ENCODE measurements at places on chromosomes 2 and 18. TPM values are rescaled to one million over a fixed set of nuclear protein-coding genes. Genes with fewer than 3 reads are reported as not detected.

DNA sequence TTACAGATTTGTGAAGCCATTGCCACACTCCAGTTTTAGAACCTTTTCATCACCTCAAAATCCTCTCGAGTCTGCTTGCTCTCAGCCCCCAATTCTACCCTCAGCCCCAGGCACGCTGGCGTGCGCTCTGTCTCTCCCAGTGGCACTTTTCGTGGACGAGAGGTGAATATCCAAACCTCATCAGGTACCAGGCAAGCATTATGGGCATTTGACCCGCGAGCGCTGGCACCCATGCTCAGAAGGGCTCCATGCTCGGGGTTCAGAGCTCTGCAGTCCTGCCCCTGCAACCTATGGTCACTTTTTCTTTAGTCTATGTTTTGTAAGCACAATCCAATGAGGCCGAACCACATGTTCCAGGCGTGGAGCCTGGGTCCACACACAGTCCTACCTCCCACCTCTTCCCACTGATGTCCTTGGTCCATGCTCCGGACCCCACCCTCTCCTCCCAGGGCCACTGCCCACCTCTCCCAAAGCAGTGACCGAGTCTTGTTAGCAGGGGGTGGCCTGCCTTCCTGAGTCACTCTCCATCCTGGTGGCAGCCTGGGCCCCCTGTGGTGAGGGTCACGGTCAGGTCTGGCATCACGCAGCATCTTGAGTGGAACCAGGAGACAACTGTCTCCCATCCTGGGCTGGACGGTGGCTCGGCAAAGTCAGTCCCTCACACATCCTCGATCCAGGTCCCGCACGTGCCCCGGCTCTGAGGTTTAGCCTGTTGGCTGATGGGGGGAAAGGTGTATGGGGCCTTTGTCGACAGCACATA lies 256.9 kb downstream of the NDUFA10 start:
- DNase-seq = no peak

Gene CAPN14
- total RNA-seq = 0.47 TPM

DNA sequence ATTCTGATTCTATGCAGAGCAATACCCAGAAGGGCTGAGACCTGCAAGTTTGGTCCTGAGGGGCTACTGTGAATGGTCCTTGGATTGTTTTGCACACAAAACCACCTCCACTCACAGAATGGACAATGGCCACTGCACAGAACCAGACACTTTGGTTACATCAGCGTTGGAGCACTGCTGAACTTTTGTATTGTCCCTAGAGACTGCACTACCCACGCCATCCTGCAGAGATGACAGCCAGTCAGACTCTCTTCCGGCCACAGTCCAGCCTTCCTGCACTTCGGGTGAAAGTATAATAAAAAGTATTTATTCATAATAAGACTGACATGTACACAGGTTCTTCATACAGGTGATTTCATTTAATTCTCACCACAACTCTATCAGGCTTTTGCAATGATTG lies 35.7 kb downstream of the CELF4 start:
- DNase-seq = no peak

Gene SP5
- 3.5 TPM for total RNA-seq

DNA sequence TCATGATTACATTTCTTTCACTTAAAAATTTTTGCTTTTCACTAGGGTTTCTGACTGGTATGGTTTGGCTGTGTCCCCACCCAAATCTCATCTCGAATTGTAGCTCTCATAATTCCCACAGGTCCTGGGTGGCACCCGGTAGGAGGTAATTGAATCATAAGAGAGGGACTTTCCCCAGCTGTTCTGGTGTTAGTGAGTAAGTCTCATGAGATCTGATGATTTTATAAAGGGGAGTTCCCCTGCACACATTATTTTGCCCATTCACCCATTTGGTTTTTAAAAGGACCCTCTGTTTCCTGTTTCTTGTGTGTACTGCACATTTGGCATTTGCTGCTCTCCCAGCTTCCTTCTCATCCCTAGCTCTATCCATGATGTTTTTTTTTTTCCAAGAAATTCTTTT lies 27.8 kb upstream of the NETO1 start:
- DNase-seq = no peak

DNA sequence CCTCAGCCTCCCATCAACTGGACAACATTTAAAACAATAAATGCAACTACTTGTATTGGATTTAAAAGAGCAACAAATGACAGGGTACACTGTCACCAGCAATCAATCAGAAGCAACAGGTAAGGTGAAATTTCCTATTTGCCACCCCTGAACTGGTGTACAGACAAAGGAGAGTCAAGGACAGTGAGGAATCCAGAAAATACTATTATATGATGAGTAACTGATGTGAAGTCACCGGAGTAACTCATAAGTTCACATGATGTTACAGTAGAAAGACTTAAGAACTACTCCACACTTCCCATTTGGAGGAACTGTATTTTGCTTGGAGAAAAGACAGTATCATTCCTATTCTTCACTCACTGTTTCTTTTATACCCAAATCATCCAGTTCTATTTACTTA lies 4.1 kb upstream of the STAT1 start:
- no peak for DNase-seq

DNA sequence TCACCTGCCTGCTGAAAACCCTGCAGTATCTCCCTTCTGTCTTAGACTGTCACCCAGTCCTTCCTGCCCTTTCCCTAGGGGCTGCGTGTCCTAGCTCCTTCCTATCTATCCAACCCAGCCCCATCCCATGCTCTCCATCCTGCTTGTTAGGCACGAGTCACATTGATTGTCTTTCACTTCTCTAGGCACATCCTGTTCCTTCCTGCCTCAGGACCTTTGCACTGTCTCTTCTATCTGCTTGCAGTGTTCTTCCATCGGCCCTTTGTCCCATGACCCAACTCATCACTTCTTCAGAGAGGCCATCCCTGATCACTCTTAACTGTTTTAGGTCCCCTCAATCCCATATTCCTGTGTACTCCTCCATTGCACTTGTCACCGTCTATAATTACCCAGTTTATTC lies 50.4 kb downstream of the MERTK start:
- no peak for DNase-seq

GRCh38 chr18:58624011-58624410 lies 4.9 kb downstream of the ALPK2 start:
- DNase-seq = no peak

DNA sequence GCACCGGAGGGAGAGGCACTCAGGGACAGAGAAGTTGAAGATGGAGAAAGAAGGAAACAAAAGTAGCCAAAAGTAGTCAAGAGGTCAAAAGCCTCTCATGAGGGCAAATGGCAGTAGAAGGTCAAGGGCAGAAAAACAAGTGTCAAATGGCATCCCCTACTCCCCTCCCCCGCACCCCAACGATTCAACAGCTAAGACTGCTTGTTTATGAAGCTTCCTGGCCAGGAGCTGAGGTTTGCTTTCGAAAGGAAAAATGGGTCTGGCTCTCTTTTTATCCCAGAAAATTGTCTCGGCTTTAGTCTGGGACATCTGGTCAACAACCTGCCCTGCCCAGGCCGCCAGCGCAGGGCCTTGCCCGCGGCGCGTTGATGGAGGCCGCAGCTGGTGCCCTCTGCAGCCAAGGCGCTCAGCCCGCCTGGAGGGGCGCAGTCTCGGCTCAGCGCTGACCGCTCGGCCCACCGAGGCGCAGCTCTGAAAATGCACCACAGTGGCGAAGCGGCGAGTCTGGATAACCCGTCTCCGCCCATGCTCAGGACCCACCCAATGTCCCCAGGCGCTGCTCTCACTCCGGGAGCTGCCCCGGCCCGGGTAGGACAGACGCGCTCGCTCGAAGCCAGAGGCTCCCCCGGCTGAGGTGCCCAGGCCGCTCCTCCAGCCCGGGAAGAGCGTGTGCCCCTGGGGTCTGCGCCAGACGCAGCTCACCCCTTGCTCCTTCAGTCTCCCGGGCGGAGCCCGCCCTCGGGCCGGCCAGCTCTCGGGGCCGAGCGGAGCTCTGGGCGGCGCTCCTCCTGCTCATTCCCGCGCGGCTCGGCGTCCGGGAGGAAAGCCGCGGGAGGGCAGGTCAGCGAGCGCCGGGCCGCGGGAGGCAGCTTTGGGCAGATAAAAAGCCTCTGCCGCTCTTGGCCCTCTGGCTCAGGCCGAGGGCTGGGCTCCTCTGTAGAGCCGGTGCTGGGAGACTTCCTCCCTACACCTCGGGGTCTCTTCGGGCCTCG lies 1.8 kb upstream of the TBR1 start:
- peak; percentile 55 for DNase-seq

- DNase-seq = no peak
Measured at GRCh38 chr18:57094175-57094574, 52.7 kb upstream of the BOD1L2 start.

DNA sequence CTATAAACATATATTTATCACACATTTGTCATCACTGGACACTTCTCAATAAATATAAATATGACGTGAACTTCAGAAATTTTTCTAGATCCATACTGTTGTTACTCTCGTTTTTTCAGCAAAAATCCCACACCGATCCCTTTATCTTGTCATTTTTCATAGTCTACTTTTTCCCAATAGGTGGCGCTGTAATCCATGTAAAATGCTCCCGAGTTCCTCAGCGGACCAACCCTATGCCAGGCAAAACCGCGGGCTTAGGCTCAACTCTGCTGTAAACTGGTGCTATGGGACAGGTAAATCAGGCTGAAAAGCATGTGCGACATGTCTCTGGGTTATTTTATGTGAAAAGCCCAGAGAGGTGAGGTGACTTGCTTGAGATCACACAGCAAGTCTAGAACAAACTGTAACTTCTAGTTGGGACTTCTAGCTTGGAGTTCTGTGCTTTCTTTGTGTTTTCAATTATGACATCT lies 104.0 kb downstream of the COBLL1 start:
- DNase-seq = peak; percentile 33

DNA sequence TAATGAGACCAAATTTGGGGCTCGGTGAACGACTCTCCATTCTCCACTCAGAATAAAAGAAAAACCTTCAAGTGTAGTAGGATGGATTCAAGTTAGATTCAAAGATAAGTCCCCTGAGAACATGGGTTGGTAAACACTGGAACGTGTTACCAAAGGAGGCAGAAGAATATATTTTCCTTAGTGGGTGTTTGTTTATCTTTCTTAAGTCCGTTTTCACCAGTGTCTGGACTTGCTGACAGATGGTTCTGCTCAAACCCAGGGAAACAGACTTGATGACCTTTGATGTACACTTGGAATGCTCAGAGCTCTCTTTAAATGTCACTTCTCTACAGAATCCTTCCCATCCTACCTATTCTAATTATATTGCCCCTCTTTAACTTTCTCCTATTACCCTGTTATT lies 310.3 kb upstream of the ZNF521 start:
- no peak for DNase-seq

Gene FEV
- total RNA-seq = not detected

Gene SH2D6
- total RNA-seq = 0.34 TPM

- no peak for DNase-seq
Measured at GRCh38 chr18:23138471-23138870, 3.2 kb downstream of the CABLES1 start.

Gene FAP
- not detected for total RNA-seq
